ENCODE measurements at places on chromosomes 4 and X. TPM values are rescaled to one million over a fixed set of nuclear protein-coding genes. Genes with fewer than 3 reads are reported as not detected.

DNA sequence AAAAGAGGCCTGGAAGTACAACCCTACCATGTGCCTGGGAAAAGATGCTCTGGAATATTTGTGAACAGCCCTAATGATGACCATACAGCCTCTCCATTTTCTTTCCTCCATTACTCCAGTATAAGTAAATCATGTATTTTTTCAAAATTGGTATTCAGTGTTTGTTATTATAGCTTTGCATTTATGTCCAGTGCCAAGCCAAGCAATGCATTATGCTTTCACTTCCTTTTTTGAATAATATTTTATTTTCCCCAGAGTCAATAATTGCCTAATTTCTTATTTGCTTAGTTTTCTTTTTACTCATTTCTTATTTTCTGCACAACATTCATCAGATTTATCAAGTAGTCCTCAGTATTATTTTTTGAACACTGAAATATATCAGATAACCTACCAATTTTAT lies 49.3 kb upstream of the EOLA2 start:
- H3K4me1 ChIP-seq: no peaks in the 10 kb centered on the region
- DNase-seq: no peak
- no peak overlapping the region for H3K27ac ChIP-seq
- H3K4me3 ChIP-seq: no peak overlapping the region
- no peaks in the 10 kb centered on the region for H3K27me3 ChIP-seq
- H3K36me3 ChIP-seq: no peaks in the 10 kb centered on the region

DNA sequence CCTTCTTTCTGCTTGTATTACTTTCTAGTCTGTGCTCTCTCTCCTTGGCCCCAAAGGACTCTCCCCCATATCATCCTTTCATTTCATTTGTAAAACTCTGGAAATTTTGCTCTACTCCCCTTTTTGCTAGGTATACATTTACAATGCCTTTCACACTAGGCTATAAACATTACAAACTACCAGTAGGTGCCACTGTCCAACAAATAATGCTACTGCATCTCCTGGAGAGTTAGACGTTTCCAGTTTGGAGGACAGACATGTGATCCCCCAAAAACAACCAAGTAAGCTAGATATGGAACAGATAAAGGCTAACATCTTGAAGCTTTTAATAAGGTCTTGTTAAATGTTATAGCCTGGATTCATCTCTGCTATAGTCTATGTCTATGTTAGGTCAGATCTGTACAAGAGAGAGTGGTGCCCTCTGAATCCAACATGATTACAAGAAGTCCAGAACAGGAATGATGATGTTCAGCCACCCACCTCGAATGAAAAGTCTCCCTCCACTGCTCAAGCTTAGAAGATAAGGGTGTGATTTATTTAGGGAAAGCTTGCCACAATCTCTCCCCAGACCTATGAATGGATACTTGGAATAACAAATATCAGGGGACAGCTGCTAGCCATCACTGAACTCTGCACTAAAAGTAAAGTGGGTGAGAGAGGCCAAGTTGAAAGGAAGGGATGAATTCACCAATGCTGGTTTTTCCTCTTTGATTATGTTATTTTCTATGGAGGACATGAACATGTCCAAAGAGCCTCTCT lies 14.3 kb downstream of the CBR4 start:
- H3K27ac ChIP-seq: no peak overlapping the region
- no peaks in the 10 kb centered on the region for H3K4me1 ChIP-seq
- no peak overlapping the region for H3K4me3 ChIP-seq
- no peak for DNase-seq
- peaks cover 11% of the 10 kb centered on the region for H3K36me3 ChIP-seq

GRCh38 chrX:39002466-39002865 lies 201.2 kb downstream of the MID1IP1 start:
- no peak for DNase-seq
- H3K36me3 ChIP-seq: no peaks in the 10 kb centered on the region
- H3K4me1 ChIP-seq: no peaks in the 10 kb centered on the region
- H3K27me3 ChIP-seq: no peaks in the 10 kb centered on the region
- H3K4me3 ChIP-seq: no peak overlapping the region

GRCh38 chr4:81549984-81550383 lies 78.3 kb upstream of the RASGEF1B start:
- H3K36me3 ChIP-seq: no peaks in the 10 kb centered on the region
- no peak overlapping the region for H3K27ac ChIP-seq
- H3K4me1 ChIP-seq: peaks cover 3% of the 10 kb centered on the region
- no peaks in the 10 kb centered on the region for H3K27me3 ChIP-seq
- DNase-seq: no peak

The MSX1 gene
- total RNA-seq: 2.5 TPM
